Right lung (tissue), 10 donors: ENCODE measurements at places on chromosomes 6 and 20. TPM values are rescaled to one million over a fixed set of nuclear protein-coding genes. Genes with fewer than 3 reads are reported as not detected.

GRCh38 chr6:112503091-112503596, 156.0 kb downstream of the RFPL4B start:
- DNase-seq, result no peak

- peak; percentile 6 for DNase-seq
These were observed 308.3 kb downstream of the CDH4 start for GRCh38 chr20:61560361-61560853.

DNA sequence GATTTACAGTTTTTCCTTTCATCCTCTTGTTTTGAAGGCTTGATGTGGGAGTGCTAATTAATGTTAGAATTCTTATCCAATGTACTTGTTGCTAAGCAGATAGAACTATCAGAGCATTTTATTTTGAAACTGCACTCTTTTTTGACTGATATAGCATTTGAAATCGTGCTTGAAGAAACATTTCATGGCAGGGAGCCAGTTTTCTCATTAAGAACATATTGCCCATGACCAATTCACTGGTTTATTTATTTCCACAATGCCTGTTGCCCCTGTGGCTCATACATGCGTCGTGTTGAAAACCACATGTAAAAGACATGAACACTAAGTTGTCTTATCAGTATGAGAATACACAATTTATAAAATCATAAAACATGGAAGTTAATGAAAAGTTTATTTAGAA, 479.7 kb upstream of the FLRT3 start:
- no peak for DNase-seq

DNA sequence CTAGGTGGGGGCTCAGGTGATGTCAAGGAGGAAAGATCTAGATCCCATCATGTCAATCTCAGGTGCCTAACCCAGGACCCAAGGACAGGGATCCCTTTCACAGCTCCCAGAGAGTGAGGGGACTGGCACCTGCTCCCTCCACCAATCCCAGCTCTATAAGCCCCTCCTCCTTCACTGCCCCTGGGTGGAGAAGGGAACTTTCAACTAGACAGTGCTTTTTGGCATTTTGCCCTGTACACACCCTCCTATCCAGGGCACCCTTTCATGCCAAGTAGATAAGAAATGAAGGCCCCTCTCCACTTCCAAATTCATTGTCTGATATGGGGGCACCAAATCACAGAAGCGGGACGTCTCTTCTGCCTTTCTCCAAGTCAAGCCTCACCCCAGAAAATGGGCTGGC, 61.6 kb downstream of the MDGA1 start:
- no peak for DNase-seq

GRCh38 chr20:33443006-33443511, 504 bp downstream of the SNTA1 start:
- no peak for DNase-seq

DNA sequence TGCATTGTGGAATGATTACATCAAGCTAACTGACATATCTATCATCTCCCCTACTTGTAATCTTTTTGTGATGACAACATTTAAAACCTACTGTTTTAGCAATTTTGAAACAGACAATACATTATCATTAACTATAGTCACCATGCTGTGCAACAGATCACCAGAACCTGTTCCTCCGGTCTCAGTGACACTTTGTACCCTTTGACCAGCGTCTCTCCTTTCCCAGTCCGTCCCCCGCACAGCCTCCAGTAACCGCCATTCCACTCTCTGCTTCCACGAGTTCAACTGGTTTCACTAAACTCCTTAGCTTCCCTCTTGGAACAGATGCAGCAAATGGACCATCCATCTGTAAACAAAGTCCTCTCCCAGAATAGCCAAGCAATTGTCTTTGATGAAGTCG, 21.8 kb downstream of the LRP11 start:
- no peak for DNase-seq

- DNase-seq, result no peak
These were observed 514.5 kb upstream of the GJE1 start for GRCh38 chr6:141618180-141618581.

DNA sequence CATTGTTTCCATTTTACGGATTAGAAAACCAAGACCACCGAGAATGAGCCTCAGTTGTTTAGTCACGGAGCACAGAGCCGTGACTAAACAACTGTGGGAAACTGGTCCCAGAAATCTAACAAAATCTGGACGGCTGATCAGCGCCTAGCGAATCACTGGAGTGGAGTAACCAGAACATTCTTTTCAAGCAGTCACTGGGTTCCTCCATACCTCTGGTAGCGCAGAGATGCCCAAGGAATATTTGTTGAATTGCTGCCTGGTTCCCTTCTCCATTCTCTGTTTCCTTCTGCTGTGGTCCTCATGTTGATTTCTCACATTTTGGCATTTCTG, 62.0 kb downstream of the GPX5 start:
- DNase-seq, result no peak

DNA sequence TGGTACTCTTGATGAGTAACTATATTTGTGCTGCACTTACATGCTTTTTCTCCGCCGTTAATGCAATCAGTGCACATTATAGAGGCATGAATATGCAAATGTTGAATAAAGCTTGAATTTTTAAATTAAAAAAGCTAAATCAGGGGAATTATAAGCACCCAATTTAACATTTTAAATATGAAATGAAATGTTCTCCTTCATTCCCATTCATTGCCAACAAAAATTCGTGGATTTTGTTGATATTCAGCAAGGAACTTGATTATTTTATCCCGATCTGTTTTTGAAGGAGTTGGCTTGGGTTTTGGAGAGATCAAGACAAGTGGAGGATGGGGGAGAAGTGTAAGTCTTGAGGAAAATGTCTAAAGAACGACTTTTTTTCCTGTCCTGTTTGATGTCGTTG, 318.7 kb upstream of the SOX4 start:
- DNase-seq, result no peak

GRCh38 chr20:54626126-54626525, 150.7 kb downstream of the DOK5 start:
- no peak for DNase-seq

- no peak for DNase-seq
These were observed 86.0 kb upstream of the SLC2A12 start for GRCh38 chr6:134138226-134138975.

DNA sequence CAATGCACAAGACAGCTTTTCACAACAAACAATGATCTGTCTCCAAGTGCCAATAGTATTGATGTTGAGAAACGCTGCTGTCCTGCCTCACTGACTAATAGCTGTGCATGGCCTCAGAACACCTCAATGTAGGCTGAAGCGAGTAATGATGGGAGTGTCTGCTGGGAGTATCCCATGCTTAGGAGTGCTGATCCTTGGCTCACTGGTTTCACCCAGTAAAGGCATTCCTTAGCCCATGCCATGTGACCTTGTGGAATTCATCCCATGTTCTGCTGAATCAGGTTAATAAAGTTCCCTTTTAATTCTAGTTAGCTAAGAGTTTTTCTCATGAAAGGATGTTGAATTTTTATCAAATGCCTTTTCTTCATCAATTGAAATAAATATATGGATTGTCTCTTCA, 3.8 kb upstream of the WFDC12 start:
- DNase-seq, result no peak

GRCh38 chr6:32190054-32190851, at the start of gene PBX2:
PBX2 (minus strand) TSS chr6:32190202; CDS start chr6:32189915, 287 bp downstream.
- peak; percentile 94 for DNase-seq

DNA sequence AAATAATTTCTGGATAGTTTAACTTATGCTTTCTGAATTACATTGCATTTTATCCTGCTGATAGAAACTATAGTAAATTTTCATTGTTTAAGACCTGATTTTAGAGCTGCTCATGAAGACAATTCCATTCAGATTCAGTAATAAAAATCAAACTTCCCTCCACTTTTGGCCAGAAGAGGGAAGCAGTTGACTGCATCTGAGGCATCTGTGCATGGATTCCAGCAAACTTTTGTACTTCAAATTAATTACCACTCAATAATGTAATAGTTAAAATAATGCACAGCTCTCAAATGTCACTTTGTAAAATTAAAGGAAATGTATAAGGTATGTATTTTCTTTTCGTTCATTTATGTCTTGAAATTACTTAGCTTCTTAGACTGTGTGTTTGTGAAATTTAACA, 64.2 kb upstream of the SLC35B3 start:
- peak; percentile 15 for DNase-seq

GRCh38 chr6:100595456-100595855, 130.7 kb upstream of the SIM1 start:
- no peak for DNase-seq

DNA sequence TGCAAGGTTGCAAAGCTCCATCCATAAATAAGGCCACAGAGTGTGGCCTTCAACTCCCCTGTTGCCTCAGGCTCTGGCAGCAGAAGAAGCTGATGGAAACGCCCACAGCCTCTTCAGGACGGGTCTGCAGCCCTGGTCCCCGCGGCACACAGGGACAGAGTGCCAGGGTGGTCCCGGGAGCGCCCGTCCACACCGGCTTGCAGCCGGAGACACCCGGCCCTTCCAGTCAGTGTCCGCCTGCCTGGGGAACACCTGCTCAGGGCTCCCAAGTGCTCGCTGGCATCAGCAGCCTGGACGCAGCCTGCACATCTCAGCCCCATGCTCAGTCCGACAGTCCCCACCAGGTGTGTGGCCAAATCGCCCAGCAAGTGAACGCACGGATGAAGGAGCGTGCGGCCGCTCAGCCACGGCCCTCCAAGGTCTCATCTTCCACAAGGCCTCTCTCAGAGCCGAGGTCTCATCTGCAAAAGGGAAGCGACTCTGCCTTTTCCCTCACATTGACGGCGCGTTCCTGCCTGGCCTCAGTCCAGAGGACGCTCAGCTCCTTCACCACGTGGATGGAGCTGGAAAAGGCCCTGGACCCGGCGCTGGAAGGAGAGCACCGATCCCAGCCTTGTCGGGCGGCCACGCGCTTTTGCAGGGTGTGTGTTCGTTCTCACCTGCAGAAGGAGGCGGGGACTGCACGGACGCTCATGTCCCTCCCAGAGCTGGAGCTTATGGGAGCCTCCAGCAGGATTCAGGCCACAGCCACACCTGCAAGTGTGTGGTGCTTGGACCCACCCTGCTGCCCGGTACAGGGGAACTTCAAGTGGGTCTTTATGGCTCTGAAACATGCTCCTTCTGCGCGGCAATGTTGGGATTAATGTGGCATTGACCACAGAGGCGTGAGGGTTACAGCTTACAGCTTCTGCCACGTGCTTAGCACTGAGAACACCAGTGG, 180.4 kb downstream of the DLL1 start:
- DNase-seq, result no peak

DNA sequence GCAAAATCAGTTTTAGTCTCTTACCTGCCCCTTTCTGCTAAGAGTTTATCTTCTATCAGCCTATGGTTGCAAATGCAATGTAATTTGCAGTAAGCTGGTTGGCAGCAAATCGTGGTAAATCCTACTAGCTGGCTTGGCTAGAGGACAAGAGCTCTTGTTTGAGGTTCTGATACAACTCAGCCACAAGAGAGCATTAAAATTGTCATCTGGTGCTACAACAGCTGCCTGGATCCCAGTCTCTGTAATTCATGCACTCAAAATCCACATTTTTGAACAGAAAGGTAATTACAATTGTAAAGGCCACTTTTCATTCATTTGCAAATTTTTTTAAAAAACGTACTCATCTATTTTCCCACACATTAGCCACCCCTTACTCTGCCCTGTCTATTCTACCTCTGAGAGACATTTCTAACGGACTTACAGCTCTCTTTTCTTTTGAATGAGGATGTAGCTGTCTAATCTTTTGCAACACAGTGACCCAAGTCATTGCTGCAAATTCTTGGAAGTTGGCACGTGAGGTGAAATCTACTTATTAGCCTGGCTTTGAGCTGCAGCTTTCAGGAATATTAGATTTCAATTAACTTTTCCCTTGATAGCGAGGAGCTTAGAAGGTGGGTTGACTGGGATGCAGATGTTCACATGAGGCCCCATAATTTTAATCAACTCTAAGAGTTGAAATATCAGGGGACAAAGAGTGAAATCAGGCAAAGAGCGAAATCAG, 54.0 kb upstream of the FAM184A start:
- DNase-seq, result no peak

DNA sequence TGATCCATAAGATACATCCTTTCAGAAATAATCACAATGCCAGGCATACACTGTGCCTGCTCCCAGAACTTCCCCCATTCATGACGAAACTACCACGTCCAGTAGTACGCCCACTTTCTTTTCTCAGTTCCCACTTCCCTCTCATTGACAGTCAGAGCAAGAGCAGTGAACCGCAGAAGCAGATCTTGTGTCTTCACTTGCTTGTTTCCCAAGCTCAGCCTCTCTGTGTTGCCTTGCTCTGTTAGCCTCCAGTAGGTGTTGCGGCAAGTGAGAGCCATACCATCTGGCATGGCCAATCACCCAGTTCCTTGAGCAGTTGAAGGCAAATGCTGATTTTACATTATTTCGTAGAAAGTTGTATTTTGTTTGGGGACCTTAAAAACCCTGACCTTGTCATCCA, 11.7 kb downstream of the UST start:
- no peak for DNase-seq

The CYP24A1 gene
- polyA plus RNA-seq, result not detected

The DYNLRB1 gene
- polyA plus RNA-seq, result 137 TPM

The ARHGAP18 gene
- polyA plus RNA-seq, result 57.4 TPM

The CENPB gene
- 41.9 TPM for polyA plus RNA-seq

The HLA-DOA gene
- polyA plus RNA-seq, result 2.8 TPM

The MOG gene
- not detected for polyA plus RNA-seq
